ENCODE measurements at places on chromosomes 1 and 21. TPM values are rescaled to one million over a fixed set of nuclear protein-coding genes. Genes with fewer than 3 reads are reported as not detected.

The GSTM1 gene
- polyA plus RNA-seq, result 61.2 TPM

The SPATA21 gene
- not detected for polyA plus RNA-seq

DNA sequence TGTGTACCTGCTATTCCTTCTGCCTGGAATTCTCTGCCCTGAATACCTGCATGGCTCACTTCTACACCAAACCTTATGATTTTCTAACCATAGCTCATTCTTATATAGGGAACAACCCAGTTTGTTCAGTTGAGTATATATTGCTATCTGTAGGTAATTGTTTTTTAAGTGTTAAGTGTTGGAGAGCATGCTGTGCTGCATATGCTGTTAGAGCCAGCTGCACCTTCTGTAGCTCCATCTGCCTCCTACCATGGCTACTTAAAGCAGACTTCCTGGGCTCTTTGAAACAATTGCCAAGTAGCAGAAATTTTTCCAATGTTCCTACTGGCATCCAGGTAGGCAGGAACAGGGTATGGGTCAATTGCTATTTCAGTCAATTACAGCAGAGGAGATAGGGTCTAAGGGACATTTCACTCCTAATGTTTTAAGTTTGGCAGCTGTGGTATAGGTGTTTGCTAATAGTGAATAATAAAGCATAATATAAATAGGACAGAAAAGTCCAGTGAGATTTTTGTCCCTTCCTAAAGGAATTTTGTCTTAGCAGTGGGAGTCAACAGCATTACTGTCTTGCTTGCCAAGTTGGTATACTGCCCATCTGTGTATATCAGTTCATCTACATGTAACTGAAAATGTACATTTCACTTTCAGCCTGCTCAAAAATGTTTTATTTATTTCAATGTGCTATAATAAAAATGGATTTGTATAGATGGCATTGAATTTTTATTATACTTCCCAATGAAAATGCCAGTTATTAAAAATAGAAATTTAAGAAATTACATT, 34.0 kb upstream of the C1orf115 start:
- DNase-seq, result no peak

GRCh38 chr1:43566382-43567044, 35.8 kb downstream of the PTPRF start:
- DNase-seq, result no peak

DNA sequence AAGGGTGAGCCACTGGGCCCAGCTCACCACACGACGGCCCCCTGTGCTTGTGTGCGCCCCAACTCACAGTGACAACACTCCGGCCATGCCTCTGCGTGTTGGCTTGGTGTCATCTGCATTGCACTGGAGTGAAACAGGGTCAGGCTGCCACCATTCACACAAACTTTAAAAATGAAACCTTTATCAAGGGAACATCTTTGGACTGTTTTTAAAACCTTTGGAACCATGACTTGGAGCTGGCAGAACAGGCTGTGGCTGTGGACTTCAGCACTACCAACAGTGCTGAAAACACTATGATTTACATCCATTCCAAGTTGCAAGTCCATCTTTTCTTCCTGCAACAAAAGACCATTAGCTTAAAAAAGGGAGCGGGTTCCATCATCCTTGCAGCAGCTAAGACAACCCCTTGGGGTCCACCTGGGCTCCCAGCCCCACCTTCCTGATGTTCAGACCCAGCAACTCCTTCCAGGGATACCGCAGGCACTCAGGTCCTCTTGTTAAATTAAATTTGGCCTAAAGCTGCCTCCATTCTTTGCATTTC, 25.6 kb downstream of the POFUT2 start:
- DNase-seq, result no peak

- DNase-seq, result no peak
These were observed 95.5 kb downstream of the TNFSF18 start for GRCh38 chr1:172955161-172955815.

GRCh38 chr1:3495776-3496745, 41.6 kb downstream of the ARHGEF16 start:
- DNase-seq, result no peak

DNA sequence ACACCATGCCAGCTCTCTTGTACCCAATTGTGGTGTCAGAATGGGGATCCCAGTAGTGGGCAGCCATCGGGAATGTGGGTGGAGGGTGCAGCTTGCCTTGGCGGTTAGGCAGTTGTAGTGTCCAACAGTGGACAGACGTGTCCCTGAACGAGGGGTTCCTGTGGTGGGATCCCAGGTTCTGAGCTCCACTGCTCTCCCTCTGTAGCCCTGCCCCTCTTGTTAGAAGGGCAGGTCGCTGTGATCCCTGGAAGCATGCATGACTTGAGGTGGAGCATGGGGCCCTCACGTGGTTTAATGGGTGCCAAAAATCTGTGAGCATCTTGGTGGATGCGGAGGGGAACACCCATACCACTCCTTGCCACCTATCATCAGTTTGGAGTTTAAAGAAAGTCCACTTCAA, 4.3 kb downstream of the GALNT2 start:
- DNase-seq, result no peak

GRCh38 chr1:181187337-181188126, 99.0 kb downstream of the IER5 start:
- no peak for DNase-seq

GRCh38 chr1:206911064-206911663, 10.6 kb downstream of the FCMR start:
- DNase-seq, result peak; percentile 9

- peak; percentile 87 for DNase-seq
These were observed 1.0 kb downstream of the ARID1A start for GRCh38 chr1:26696654-26697430.

- no peak for DNase-seq
These were observed 163.0 kb upstream of the KAZN start for GRCh38 chr1:14435368-14436023.

Measured in kidney (tissue), 22 donors.